Activated gamma-delta T cell (primary cell): ENCODE measurements at places on chromosomes 2 and 18.

- DNase-seq, result no peak
These were observed 6.6 kb upstream of the CAB39 start for GRCh38 chr2:230706053-230706521.

DNA sequence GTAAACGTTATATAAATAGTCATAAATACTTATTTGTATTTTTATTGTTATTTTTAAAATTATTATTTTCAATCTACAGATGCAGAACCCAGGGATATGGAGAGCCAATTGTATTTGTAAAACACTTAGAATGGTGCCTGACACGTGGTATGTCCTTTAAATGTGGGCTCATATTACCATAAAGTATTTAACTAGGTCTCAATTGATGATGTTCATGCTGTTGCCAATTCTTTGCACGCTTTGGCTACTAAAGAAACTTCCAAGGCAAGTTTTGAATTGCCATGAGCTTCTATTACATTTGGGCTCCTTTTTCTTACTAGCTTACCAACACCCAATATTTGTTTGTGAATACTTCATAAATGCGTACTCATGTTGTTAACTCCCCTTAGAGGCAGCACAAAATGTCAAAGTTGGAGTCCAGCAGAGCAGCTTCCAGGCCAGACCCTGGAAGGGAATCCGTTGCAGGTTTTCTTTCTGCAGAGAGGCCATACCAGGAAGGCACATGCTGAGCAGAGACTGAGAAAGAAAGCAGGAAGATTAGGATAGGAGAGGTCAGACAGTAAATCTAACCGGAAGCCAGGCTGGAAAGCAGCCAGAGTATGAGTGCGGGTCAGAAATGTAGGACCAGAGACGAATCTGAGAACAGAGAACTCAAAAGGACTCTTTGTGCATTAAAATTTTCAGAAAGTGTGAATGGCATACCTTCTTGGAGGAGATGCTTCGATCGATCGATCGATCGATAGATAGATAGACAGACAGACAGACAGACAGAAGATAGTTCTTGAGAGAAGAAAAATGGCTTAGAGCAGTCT is 4.2 kb upstream of the NOSTRIN start:
- DNase-seq, result no peak

DNA sequence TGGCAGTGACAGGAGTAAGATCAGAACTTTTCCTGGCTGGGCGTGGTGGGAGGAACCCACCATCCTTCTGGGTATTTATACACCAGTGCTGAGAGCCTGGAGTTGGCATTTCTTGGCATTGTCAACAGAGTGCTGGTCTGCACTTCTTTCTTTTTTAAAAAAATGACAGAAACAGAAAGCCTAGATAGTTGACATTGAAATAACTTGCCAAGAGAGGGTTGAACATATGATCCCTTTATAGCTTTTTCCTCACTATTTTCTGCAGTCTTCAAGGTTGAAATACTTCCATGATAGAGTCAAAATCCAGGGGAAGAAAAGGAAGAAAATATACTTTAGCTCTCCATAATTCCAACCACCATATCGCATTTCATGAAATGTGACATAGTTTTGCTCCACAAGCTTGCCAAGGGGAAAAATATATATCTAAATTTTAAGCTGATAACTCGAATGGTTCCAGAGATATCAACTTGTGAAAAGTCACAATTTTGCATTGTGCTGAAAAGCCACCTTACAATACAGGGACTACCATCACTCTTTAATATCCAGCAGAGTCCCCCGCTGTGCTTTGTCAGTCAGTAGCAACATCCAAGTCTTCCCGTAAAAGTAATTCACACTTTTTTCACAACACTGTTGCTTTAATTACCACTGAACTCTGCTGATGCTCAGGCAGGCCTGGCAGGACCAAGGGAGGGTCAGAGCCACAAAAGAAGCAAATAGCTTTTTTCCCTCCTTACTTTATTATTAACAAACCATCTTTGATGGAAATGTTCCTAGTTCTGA is 764.9 kb upstream of the FANCL start:
- no peak for DNase-seq

GRCh38 chr2:212173756-212174510 is 364.7 kb downstream of the ERBB4 start:
- no peak for DNase-seq

DNA sequence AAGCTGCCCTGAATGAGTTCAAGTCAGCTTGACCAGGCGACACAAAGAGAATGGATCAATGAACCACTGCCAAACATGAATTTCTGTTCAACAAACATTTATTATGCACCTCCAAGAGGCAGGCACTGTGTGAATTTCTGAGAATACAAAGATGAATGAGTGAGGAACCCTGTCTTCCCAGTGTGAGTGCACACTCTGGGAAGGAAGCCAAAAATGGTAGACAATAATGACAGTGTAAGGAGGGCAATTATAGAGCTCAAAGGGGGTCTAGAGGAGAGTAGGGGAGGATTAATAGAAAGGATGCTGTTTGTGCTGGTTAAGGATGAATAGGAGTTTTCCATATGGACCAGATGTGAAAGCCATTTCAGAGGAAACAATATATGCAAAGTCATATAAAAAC is 213.4 kb downstream of the DCC start:
- DNase-seq, result no peak

- DNase-seq, result no peak
These were observed 130.0 kb downstream of the SH3RF3 start for GRCh38 chr2:109258905-109259540.

DNA sequence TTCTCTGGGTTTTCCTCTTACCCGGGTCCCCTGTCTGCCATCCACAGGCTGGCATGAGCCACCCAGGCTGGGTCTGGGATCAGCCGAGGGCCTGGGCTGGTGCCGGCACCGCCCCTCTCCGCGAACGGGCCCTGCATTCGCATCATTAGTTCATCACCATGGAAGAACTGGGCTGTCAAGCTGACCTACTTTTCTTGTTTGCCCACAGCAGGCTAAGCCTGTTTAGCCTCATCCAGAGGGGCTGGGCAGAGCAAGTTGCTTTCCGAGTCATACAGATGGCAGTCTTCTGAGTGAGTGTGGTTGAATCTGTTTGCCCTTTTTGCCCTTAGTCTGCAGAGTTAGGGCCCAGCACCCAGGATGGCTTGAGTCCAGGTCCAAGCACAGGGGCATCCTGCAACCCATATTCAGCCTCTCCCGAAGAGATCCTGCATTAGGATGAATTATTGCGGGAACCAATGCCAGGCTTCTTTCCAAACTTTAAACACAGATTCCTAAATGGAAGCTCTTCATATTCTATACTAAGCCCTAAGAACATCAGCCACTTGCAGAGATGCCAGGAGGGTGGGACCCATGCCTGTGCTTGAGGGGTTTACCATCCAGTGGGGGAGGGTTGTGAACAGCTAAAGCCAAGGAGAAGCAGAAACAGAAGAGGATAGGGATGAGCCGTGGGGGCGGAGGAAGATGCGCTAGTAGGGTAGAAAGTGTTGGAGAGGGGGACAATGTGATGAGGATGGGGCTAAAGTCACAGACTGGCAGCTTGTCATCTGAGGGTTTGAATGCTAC is 68.0 kb downstream of the NPAS2 start:
- DNase-seq, result no peak

- no peak for DNase-seq
These were observed 160.3 kb upstream of the CDH19 start for GRCh38 chr18:66764230-66764629.

DNA sequence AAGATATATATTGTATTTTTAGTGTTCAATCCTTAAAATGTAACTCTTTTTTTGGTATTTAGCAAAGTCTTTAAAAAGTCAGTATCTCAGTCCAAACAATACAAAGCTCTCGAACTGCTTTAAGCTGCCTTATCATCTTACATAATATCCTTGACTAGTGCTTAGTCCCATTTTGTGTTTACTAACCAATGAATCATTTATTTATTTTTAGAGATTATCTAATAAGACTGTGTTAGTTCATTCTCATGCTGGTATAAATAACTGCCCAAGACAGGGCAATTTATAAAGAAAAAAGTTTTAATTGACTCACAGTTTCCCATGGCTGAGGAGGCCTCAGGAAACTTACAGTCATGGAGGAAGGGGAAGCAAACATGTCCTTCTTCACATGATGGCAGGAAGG is 248.3 kb upstream of the KYNU start:
- no peak for DNase-seq

DNA sequence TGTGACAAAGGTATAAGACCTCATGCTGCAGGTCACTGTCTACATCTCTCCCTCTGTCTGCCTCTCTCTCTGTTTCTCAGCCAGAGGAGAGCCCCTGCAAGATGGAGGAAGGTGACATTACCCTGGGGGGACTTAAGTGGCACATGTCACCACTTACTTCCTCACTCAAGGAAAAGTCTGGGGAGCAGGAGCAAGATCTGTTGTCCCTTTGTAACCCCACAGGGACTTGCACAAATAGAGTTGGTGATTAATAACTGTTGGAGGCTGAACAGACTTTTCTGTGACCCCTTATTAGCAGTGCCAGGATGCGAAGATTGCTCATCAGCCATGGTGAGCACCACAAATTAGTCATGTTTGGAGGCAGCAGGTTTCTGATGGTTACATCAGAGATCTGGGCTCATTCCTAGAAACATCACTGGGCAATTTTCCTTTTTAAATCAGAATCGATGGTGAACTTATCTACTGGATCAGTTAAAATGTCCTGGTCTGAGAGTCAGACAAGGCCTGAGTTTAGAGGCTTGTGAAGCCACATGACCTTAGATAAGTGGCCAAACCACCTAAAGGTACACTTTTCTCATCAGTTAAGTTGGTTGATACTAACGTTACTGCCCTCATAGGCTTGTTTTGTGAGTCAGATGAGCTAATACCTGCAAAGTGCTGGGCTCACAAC is 81.2 kb upstream of the LTBP1 start:
- DNase-seq, result no peak

DNA sequence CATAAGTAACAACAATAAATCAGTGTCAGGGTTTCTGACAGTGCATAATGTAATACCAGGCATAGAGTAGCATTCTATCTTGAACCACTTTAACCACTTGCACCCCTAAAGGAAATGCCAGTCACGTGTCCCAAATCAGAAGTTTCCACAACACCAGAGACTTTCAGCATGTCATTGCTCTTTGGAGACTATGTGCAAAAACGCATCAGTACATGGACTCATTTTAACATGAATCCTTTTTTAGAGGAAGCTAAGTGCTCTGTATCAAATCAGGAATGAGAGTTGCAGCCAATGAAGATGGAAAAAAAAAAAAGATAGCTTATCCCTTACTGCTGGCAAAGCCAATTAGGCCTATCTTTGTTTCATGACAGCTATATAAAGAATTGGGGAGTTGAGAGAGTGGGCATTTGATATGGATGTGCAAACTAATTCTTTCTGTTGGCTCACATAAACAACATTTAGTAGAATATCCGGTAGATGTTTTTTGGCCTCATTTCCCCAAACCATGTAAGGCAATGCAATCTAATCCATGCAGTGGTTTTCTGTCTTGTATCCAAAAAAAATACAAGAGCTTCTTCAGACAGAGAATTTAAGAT is 353.1 kb downstream of the IRS1 start:
- no peak for DNase-seq

DNA sequence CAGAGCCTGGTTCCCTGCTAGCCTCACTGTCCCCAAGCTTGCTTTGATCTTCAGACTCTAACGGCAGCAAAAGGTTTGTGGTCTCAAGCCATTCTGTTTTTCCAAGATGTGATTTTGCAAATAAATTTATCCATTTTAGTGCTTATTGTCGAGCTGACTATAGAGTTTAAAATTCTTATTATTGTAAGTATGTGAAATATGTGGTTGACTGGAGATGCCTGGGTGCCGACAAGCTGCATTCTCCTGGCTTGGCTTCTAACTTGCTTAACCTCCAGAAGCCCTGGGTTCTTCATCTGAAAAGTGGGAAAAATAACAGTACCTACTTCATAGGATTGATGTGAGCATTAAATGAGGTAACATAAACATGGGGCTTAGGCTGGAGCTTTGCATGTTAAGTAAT is 9.9 kb upstream of the EDAR start:
- DNase-seq, result no peak
